Bronchial epithelial cell (primary cell): ENCODE measurements at places on chromosomes 5 and 9. TPM values are rescaled to one million over a fixed set of nuclear protein-coding genes. Genes with fewer than 3 reads are reported as not detected.

The IL12B gene
- under 0.01 TPM in 1 of 2 replicates, not detected in the other for total RNA-seq

The CAMK4 gene
- 0.26 TPM in 1 of 2 replicates, not detected in the other for total RNA-seq

The OR1J4 gene
- not detected in 2 replicates for total RNA-seq

The CYLC2 gene
- not detected in 2 replicates for total RNA-seq

The CAVIN4 gene
- total RNA-seq: 0.26 and 0.53 TPM in 2 replicates

The FOXI1 gene
- not detected in 2 replicates for total RNA-seq

The HOMER1 gene
- total RNA-seq: 20.5 and 40.3 TPM in 2 replicates

The SLC25A2 gene
- total RNA-seq: 0.13 TPM in 1 of 2 replicates, not detected in the other

The LRRC70 gene
- 1.0 and 1.6 TPM in 2 replicates for total RNA-seq

The GCNT4 gene
- total RNA-seq: 2.9 and 5.5 TPM in 2 replicates

The EPB41L4A gene
- 5.3 and 8.3 TPM in 2 replicates for total RNA-seq

The VCAN gene
- 7.8 and 33.7 TPM in 2 replicates for total RNA-seq

The SPATA31E1 gene
- total RNA-seq: not detected in 2 replicates

The SPATA31A6 gene
- total RNA-seq: not detected in 2 replicates

The OSMR gene
- total RNA-seq: 36.9 and 40.7 TPM in 2 replicates

The KIF12 gene
- total RNA-seq: 0.26 TPM in 1 of 2 replicates, not detected in the other

The EGFLAM gene
- total RNA-seq: 0.13 and 0.53 TPM in 2 replicates

The PHF24 gene
- total RNA-seq: 0.13 and 0.26 TPM in 2 replicates

The PCDHGA1 gene
- under 0.01 and 0.26 TPM in 2 replicates for total RNA-seq

The CCDC171 gene
- total RNA-seq: 1.6 and 2.8 TPM in 2 replicates

GRCh38 chr5:6273090-6273735 is 105.1 kb downstream of the MED10 start:
- no peak for DNase-seq

GRCh38 chr5:140227046-140227445 is 52.1 kb downstream of the CYSTM1 start:
- no peak for DNase-seq

DNA sequence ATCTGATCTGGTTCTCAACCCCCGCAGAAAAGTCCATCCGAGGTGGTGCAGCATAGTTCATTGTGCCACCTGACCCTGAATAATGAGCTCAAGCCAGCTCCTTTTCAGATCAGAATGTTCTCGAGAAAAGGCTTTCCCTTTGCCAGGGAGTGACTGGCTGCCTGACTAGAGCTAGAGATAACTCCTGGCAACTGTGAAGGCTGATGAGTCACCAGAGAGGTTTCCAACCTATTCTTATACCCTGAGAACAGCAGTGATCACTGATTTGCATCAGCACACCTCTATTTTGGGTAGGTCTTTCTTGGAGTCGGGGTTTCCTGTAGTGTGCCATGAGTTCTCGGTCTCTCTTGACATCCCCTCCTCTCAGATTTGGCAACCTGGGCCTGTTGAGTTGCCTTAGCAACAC is 127.9 kb downstream of the PIK3R1 start:
- DNase-seq: peak; percentile 93

DNA sequence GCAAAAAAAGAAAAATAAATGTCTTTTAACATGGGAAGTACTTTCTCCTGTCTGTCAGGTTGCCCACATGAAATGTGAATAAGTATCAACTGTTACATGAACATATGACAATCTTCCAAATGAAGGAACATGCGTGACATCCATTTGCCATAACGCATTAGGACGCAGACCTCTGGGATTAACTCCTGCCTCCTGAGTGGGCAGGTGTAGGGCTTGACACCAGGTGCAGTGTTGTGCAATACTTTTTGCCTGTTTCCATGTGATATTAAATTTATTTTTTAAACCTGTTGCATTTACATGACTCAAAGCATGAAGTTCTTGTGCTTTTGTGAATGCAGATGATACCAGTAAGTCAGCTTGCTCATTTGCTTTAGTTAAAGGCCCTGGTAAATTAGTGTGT is 8.7 kb upstream of the TMEM141 start:
- no peak for DNase-seq

- no peak for DNase-seq
Measured at GRCh38 chr5:8953016-8953415, 592.9 kb downstream of the SEMA5A start.

- DNase-seq: no peak
Measured at GRCh38 chr5:176606032-176606431, 3.9 kb downstream of the GPRIN1 start.

DNA sequence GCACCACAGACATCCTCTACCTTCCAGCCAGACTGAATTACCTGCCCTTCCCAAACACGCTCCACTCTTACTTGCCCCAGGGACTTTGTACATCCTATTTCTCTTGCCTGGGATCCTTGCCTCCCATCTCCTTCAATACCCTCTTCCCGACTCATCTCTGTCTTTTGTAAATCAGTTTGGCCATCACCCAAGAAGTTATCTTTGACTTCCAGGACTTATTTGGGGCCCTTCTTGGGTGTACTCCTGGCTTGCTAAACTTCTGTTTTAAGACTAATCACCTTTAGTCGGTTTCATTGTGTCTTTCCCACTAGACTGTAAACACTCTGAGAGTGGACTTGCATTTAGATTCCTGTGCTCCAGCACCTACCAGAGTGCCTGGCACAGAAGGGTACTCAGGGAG is 545.6 kb downstream of the ACTL7B start:
- DNase-seq: no peak

GRCh38 chr5:73030995-73031394 is 75.2 kb downstream of the FCHO2 start:
- peak; percentile 94 for DNase-seq

GRCh38 chr5:1763960-1764605 is 35.6 kb downstream of the MRPL36 start:
- DNase-seq: no peak

DNA sequence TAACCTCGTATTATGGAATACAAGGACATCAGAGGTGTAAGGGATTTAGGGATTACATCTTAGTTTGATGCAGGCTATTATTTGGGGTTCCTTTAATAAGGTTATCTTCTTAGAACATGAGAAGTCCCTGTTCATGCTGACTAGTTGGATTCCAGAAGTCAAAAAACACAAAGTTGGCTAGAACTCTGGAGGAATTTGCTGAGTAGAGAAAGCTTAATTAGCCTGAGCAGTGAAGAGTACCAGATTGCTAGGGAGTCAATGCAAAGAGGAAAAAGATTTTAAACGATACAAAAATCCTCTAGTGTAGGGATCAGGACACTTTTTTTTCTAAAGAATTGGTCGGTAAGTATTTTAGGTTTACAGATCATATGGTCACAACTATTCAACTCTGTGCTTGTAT is 1872.5 kb upstream of the C9orf72 start:
- DNase-seq: no peak

- no peak for DNase-seq
Measured at GRCh38 chr9:60546406-60546805, 367.8 kb upstream of the SPATA31A5 start.

GRCh38 chr9:134135343-134136117 is at the start of gene WDR5:
WDR5 (plus strand) TSS chr9:134136082; CDS start chr9:134139878, 3,796 bp downstream.
- DNase-seq: peak; percentile 57

DNA sequence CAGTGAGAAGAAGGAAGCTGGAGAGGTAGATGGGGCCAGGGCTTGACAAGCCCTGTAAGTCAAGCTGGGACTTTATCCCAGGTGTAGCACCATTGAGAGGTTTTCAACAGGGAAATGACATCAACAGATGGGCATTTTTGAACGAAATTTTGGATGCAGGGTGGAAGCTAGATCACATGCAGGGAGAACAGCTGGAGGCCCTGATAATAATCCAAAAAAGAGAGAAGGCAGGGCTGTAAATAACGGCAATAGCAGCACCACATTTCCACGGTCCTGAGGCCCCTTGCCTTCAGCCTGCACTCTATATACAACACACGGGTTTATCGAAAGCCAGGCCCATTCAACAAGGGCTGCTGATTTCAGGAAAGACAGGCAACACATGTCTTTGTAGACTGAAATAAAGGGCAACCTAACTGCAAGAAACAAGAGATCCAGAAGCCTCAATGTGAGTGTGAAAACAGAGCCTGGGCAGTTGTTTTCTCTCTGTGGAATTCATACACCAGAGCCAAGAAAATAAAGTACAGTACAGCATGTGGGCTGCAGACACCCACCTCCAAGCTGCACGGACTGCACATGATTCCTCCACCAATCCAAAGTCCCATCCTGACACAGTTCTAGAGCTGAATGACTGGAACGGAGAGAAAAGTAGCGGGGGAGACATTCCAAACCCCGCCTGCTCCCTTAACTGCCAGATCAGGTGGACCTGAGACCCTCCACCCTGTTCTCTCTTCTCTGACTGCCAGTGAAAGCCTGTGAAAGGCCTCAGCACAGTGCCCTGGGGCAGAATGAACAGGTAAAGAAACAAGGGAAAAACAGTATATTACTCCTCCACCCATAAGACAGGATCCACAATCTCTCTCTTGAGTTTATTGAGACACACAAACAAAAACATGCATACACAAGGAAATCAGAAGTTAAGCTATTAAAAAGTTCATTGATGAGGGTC is 36.3 kb downstream of the KLHL3 start:
- no peak for DNase-seq

GRCh38 chr5:58961631-58962280 is 378.9 kb downstream of the RAB3C start:
- no peak for DNase-seq

DNA sequence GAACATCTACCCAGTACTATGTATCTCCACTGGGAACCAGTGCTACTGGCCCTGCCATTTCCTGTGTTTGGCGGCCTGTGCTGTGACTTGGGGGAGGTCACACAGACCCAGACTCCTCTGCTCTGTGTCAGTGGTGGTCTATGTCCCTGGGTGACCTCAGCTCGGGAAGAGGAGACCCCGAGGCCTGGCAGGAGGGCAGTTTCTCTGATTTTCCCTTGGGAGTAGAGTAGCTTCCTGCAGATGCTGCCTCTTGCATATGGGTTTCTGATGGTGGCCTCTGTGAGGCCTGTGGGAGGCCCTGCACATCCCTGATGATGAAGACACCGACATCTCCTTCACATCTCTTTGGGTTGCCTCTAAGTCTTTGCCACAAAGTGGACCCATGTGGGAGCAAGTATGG is 13.0 kb upstream of the SMIM32 start:
- no peak for DNase-seq

GRCh38 chr9:129176701-129177442 is 1.2 kb downstream of the IER5L start:
- no peak for DNase-seq

GRCh38 chr5:156920861-156921431 is 42.1 kb downstream of the TIMD4 start:
- no peak for DNase-seq

- DNase-seq: no peak
Measured at GRCh38 chr5:90549729-90550275, 8.8 kb upstream of the ADGRV1 start.

- peak; percentile 78 for DNase-seq
Measured at GRCh38 chr9:4334410-4334813, 34.5 kb upstream of the GLIS3 start.

DNA sequence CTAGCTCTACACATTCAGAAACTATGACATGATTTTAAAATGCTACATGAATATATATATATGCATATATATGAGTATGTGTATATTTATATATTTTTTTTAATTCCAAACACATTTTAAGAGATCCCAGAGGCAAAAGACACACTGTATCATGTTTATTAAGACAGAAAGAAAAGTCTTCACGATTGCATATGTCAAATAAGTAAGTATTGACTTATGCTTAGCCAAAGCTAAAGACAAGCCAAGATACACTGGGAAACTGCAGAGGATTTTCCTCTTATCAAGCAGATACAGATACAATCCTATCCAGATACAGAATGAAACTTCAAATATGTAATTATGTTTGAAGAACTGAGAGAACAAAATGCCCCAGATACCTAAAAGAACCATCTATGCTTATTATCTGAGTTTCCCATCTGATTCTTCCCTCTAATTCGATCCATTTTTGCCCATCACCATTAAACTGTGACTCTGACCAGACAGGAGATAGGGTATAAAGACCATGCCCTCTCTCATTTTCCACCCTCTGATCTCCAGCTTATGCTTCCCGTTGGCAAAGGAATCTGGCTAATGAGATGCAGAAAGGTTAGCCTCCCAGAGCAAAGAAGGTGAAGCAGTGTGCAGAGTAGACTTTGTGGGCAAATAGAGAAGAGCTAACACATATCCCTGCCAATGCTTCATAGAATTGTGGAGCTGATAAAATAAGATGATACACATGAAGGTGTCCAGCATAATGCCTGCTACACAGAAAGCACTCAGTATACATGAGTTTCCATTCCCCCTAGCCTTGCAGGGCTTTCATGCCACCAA is 131.0 kb upstream of the TARS1 start:
- DNase-seq: no peak

DNA sequence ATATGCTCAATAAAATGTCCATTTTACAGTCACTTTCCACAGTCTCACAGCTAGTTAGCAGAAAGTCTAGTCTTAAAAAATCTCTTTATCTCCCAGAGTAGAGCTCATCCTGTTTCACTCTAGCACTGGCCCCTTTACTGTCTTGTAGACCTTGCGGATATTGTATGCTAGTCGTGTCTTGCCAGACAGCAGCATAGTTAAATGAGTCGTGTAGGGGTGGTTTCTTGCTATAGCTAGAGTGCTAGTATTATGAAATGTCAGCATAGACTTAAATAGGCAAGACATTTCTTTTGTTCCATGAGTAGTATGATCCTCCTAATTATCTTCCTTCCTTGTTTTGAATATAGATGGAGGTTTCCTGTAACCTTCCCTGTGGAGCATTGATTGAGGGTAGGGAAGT is 77.4 kb downstream of the C7 start:
- peak; percentile 67 for DNase-seq

DNA sequence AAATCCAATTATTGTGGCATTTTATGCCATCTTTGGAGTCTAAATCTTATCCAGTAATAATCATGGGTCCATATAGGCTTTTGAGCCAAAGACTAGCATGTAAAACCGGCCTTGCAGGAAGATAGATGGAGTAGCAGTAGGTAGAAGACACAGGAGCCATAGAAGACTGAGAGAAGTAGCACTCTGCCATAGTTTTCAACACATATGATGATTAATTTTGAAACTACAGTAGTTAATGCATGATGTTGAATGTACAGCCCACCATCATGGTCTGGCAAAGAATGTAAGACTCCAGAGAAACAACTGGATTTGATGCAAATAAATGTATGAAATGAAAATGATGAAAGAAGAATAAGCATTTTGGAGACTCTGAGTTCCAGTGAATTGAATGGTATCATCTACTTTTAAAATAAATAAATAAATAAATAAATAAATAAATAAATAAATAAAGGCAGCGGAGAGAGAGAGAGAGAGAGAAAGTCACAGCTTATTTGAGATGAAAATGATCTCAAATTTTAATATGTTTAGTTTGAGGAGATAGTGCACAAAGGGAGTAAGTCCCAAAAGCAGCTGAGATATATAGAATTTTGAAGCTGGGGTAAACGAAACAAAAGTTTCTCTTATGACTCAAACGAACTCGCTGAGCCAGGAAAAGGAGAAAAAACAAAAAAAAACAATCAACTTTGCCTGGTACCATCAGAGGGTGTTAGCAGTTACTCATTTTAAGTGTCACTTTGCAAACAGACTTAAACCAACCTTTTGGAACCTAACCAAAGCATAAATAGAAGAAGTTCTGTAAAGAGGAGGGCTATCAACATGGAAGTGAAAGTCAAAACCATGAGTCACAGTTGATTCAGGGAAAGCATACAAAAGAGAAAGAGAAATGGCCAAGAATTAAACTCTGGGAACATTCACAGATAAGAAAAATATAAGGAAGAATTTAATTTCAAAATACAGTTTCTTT is 388.7 kb downstream of the CETN3 start:
- peak; percentile 99 for DNase-seq

GRCh38 chr9:108547411-108548135 is 308.2 kb downstream of the ACTL7B start:
- peak; percentile 47 for DNase-seq

- DNase-seq: no peak
Measured at GRCh38 chr5:103780794-103781193, 218.2 kb upstream of the NUDT12 start.

- DNase-seq: no peak
Measured at GRCh38 chr5:87770016-87770570, 357.4 kb upstream of the CCNH start.

GRCh38 chr9:16139774-16140173 is 586.9 kb downstream of the CCDC171 start:
- DNase-seq: no peak
